Left kidney (tissue), 8 donors: ENCODE measurements at places on chromosomes 16 and 17. TPM values are rescaled to one million over a fixed set of nuclear protein-coding genes. Genes with fewer than 3 reads are reported as not detected.

Gene CACNG5
- polyA plus RNA-seq, result 3.2 TPM

Gene LDAF1
- polyA plus RNA-seq, result 25.6 TPM

Gene SEPTIN1
- polyA plus RNA-seq, result 1.8 TPM

Gene APPBP2
- 60.3 TPM for polyA plus RNA-seq

Gene ADAM11
- polyA plus RNA-seq, result 2.8 TPM

Gene NKD1
- polyA plus RNA-seq, result 11.8 TPM

Gene CHD9NB
- polyA plus RNA-seq, result 10.8 TPM

Gene ST6GALNAC2
- 8.1 TPM for polyA plus RNA-seq

Gene ACAP1
- 6.3 TPM for polyA plus RNA-seq

Gene KRTAP1-1
- not detected for polyA plus RNA-seq

Gene MRM1
- 4.0 TPM for polyA plus RNA-seq

Gene PIRT
- 0.07 TPM for polyA plus RNA-seq

Gene CA7
- polyA plus RNA-seq, result 0.65 TPM

Gene FAHD1
- 35.5 TPM for polyA plus RNA-seq

Gene SPNS3
- polyA plus RNA-seq, result 3.4 TPM

Gene PTX4
- not detected for polyA plus RNA-seq

Gene DOC2B
- 60.2 TPM for polyA plus RNA-seq

Gene LASP1
- polyA plus RNA-seq, result 135 TPM

Gene RGS11
- polyA plus RNA-seq, result 1.4 TPM

Gene ASGR2
- polyA plus RNA-seq, result 2.0 TPM

Gene KRT20
- polyA plus RNA-seq, result 0.33 TPM

Gene UBB
- polyA plus RNA-seq, result 1,960 TPM

Gene FNDC8
- not detected for polyA plus RNA-seq

Gene EME1
- 14.0 TPM for polyA plus RNA-seq
